ENCODE measurements at places on chromosomes 1 and 21.

DNA sequence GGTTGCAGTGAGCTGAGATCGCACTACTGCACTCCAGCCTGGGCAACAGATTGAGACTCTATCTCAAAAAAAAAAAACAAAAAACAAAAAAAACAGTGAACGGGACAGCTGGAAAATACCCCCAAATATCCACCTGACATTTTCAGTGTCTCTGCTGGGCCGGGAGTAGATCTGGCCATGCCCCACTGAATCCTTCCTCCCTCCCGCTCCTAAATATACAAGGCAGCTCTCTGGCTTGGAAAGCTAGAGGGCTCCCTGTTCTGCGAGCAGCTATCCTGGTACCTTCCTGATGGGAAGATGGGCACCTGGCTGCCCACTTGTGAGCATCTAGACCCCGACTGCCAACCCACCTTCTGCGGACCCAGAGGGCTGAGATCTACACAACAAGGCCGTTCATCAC lies 21.4 kb downstream of the SPSB1 start:
- DNase-seq = no peak

DNA sequence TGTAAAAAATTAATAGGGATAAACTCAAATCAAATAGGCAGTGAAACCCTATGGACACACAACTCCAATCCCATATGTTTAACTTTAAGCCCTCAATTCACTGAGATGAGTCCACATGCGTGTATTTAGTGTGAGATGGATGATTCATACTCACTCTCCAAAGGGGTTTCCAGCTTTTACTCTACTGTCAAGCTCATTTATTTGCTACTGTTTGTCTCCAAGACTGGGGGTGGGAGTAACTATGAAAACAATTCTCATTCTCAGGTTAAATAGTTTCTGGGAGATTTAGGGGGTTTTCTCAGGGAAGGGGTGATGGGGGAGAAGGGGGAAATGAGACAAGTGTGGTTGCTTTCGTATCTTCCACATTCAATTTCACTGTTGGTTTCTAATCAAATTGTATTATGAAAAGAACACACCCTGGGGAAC lies 2.7 kb downstream of the RAB29 start:
- no peak for DNase-seq

- no peak for DNase-seq
Observed at GRCh38 chr1:231279683-231280082, 38.7 kb downstream of the GNPAT start.

DNA sequence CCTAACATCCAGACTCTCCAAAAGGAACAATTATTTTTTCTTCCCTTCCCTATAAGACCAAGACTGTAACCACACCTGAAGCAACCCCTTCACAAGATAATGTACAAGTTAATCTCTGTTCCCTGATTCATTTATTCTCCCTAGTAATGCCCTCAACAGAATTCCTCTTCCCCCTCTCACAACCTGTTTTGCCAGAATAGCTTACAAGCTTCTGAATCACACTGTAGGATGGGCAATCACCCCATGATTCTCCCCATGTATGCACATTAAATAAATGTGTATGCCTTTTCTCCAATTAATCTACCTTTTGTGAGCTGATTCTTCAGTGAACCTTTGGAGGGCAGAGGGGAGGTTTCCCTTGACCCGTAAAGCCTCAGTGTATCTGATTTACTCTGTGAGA lies 20.9 kb upstream of the RNF11 start:
- no peak for DNase-seq

DNA sequence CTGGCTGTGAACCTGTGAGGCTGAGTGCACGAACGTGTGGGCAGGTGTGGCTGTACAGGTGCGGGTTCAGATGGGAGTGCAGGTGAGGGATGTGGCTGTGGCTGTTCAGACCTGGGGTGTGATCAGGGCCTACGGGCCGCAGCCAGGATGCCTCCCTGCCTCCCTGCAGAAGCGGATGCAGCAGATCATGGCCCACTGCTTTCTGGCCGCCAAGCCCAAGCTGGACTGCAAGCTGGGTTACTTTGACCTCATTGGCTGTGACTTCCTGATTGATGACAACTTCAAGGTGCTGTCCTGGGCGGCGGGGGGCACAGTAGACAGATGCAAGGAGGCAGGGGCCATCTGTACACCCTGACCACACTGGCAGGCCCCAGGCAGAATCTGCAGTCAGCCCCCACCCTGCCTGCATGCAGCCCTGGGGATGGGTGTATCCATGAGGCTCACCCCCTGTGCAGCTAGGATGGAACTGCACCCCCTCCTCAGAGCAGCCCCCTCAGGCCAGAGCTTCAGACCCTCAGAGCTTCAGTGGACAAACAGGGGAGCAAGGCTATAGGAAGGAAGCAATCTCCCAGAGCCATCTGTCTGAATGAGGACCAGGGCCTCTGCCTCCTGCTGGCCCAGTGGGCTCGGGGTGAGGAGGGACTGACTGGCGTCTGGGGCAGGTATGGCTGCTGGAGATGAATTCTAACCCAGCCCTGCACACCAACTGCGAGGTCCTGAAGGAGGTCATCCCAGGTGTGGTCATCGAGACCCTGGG lies 9.8 kb downstream of the TNFRSF18 start:
- no peak for DNase-seq

DNA sequence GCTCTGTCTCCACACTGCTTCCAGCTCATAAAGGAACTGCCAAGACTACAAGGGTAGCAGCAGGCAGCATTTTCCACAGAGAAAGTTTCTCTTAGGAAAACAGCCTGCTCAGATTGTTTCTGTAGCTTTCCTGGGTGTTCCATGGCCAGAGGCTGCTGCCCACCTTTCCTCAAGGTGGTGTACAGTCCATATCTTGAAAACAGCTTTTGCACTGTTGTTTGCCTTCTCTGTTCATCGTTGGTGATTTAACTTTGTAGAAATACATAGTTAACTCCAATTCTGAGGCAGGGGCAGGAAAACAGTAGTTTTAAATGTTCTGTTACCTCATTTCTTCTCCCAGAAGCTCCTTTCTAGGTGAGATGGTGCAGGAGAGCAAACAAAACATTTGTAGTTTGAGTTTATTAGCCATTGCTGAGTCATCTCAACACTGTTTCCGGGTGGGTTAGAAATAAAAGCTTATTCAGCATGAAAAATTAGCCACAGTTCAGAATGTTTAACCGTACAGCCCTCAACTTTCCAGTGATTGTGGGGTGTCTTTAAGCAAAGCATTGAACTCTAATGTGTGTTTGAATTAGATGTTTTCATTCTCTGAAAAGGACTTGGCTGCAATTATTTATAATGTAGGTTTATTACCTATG lies 41.7 kb downstream of the DIP2A start:
- no peak for DNase-seq

DNA sequence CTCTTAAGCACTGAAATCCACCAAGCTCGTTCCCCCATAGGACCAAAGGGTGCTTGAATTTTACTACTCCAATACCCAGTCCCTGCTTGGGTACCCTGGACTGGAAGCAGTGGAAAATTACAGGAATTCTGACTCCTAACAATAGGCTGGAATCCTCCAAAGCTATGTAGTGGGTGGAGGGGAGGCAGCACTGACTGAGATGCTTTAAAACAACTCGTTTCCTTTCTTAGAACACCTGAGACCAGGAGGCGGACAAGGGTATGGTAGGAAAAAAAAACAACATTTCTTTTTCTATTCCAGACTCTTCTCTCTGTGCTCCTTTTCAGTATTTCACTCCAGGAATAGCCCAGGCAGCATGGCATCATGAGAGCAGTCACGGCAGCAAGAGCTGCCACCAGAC lies 2.3 kb downstream of the PEF1 start:
- no peak for DNase-seq

- no peak for DNase-seq
Observed at GRCh38 chr21:32900814-32901213, 124.9 kb upstream of the OLIG2 start.

DNA sequence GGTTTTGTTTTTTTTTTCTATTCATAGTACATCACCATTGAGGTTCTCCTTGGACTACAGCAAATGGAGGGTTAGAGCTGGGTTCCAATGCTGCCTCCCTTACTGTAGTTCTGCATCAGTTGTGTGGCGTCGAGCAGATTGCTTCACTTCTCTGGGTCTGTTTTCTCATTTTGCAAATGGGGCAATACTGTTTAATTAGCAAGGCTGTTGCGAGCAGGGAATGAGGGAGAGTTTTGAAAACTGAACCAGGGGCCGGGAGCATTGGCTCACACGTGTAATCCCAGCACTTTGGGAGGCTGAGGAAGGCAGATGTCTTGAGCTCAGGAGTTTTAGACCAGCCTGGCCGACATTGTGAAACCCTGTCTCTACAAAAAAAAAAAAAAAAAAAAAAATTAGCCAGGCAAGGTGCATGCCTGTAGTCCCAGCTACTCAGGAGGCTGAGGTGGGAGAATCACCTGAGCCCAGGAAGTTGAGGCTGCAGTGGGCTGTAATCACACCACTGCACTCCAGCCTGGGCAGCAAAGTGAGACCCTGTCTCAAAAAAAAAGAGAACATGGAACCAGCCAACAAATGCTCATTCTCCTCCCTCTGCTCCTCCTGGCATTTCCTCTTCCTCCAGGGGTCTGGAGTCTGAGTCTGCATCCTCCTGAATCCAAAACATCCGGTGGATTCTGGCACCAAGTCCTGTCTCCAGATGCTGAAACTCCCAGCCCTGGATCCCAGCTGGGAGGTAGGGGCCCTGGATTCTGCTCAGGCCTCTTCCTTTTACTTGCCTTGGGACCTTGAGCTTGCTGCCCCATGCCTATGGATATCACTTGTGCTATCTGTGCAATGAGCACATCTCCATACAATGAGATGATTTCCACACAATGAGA lies 3.7 kb upstream of the PLOD1 start:
- DNase-seq = no peak

- DNase-seq = no peak
Observed at GRCh38 chr1:172390683-172391551, 29.6 kb upstream of the C1orf105 start.

DNA sequence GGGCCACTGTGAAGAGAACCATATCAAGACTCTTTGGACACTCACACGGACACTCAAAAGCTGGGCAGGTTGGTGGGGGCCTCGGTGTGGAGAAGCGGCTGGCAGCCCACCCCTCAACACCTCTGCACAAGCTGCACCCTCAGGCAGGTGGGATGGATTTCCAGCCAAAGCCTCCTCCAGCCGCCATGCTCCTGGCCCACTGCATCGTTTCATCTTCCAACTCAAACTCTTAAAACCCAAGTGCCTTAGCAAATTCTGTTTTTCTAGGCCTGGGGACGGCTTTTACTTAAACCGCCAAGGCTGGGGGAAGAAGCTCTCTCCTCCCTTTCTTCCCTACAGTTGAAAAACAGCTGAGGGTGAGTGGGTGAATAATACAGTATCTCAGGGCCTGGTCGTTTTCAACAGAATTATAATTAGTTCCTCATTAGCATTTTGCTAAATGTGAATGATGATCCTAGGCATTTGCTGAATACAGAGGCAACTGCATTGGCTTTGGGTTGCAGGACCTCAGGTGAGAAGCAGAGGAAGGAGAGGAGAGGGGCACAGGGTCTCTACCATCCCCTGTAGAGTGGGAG lies 36.3 kb upstream of the TDRD10 start:
- DNase-seq = no peak

GRCh38 chr1:161076410-161076809 lies 6.7 kb upstream of the ARHGAP30 start:
- DNase-seq = no peak

- no peak for DNase-seq
Observed at GRCh38 chr1:208668991-208669390, 424.8 kb upstream of the PLXNA2 start.

- DNase-seq = no peak
Observed at GRCh38 chr1:217106231-217106901, 383.1 kb upstream of the ESRRG start.

- DNase-seq = no peak
Observed at GRCh38 chr1:244075247-244075722, 24.2 kb downstream of the ZBTB18 start.

GRCh38 chr1:223709598-223709997 lies 2.7 kb upstream of the CAPN2 start:
- DNase-seq = no peak

DNA sequence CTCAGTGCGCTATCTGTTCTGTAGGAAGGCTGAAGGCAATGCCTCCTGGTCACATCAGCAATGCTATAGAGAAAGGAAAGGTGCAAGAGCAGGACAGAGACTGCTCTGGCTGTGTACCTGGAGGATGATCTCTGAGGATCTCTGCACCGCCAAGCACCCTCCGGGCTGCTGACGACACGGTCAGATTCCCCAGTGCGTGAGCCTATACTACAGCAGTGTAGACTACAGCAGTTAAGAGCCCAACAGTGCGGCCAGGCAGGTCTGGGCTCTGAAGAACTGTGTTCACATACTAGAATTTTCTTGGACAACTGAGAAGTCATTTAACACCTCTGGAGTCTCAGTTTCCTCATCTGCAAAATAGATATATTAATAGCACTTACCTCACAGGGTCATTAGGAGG lies 39.9 kb downstream of the ITPKB start:
- DNase-seq = no peak

DNA sequence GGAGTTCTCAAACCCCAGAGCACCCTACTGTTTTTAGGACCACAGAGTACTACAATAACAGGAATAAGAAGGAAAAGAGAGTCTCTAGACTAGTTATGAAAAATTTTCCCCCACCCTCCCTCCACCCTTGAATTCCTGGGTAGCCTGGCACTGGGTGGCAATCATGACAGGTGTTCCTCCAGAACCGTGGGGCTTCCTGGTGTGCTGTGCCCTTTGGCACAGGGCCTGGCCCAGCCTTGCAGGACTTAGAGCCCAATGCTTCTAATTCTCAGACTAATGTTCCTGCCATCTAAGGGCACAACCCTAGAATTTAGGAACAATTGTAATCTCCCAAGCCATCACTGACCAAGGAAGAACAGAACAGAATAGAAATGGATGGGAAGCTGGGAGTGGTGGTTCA lies 1.5 kb upstream of the CD160 start:
- DNase-seq = no peak

DNA sequence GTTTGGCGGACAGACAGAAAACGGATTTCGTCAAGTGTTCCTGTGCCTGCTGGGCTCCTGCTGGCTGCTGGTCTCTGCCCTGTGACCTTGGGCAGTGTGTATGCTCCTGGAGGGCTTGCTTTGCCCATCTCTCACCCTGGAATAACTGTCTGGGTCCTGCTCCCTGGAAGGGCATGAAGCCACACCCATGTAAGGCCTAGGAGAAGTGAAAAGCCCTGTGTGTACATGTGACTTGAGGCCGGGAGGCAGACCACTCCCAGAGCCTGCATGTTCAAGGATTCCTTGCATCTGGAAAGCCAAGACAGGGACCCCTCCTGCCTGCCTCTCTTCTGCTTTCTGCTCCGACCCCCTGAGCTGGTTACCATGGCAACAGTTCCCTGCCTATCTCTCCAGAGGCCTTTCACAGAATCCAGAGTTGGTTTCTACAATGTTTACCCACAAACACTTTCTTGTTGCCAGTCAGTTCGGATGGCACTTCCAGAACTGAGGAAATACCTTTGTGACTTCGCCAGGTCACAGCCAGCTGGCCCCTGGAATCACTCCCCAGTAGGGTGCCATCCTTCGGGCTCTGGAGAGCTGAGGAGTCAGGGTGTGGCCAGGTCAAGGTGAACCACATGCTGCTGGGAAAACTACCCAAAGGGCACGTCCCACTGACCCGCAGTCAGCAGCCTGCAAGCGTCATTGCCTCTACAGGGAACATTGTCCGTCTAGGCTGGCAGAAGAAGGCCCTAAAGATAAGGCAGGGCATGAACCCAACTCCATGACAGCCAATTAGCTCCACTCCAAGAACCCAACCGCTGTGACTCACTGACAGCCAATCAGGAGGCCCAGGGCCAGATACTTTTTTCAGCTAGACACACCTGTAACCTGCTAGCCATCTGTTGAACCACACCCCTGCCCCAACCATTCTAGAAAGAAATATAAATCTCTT lies 14.7 kb upstream of the GPR37L1 start:
- DNase-seq = no peak

All from CD4-positive, alpha-beta T cell (primary cell).